ENCODE measurements at places on chromosomes 7 and 10.

DNA sequence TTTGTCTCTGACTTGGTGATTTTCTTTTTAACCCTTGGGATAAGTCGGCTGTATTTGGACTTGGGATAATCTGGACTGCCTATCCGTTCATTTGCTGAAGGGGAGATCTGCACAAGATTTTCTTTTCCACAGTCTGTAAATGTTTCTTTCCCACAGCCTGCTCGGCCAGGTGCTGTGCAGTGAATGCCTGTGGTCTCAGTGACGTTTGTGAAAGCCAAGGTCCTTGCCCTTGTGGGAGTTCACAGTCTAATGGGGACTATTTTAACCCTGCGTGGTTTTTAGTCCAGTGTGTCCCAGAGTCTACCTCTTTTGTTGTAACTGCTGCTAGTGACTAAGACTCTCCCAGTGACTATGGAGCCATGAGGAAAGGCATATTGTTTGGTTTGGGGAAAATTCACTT, 8.9 kb downstream of the PNLIP start:
- DNase-seq, result no peak

DNA sequence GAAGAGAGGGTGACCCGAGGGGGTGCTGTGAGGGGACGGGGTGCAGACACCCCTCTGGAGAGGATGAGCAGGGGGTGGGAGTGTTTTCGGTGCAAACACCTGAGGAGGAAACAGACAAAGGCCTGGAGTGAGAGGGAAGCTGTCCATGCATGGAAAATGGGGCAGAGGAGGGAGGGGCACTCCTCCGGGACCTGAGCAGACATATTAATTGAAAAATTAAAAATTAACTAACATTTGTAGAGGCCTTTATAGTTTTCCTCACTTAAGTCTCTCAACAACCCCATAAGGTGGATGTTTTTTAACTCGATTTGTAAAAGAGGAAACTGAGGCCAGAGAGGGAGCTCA, 1.2 kb downstream of the VPS37D start:
- DNase-seq, result no peak

GRCh38 chr10:14904316-14904732, 25.7 kb downstream of the SUV39H2 start:
- DNase-seq, result no peak

DNA sequence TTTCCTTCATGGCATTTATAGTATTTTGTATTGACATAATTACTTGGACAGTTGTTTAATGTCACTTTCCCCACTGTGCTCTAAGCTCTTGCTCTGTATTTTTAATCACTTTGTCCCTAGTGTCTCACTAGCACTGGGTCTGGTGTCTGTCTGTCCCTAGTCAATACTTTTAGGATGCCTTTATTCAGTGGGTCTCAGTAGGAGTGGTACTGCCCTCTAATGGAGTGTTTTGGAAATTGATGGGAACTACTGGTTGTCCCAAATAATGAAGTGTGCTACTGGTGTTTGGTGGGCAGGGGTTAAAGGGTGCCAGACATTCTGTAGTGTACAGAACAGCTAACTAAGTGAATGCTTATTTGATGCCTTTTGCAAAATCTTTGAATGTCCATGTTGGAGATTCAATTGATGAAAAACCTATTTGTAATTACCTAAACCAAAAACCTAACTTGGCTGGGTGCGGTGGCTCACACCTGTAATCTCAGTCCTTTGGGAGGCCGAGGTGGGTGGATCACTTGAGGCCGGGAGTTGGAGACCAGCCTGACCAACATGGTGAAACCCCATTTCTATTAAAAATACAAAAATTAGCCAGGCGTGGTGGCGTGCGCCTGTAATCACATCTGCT, 33.3 kb downstream of the CDK14 start:
- DNase-seq, result no peak

DNA sequence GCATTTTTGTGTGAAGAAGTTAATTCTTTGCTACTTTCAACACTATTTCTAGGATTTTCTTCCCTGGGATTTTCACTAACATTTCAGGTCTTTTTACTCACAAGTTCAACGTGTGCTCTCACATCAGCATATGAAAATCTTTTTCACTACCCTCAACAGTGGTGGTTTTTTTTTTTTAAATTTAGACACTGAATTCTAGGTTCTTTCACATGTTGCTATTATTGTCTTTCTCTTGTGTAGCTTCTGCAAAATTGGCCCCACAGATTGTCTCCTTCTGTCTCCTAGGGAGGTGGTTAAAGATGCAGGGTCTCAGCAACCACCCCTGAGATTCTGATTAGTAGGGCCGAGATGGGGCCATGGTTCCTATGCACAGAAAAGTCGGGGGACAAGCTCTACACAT, 165.0 kb upstream of the GPR26 start:
- no peak for DNase-seq

DNA sequence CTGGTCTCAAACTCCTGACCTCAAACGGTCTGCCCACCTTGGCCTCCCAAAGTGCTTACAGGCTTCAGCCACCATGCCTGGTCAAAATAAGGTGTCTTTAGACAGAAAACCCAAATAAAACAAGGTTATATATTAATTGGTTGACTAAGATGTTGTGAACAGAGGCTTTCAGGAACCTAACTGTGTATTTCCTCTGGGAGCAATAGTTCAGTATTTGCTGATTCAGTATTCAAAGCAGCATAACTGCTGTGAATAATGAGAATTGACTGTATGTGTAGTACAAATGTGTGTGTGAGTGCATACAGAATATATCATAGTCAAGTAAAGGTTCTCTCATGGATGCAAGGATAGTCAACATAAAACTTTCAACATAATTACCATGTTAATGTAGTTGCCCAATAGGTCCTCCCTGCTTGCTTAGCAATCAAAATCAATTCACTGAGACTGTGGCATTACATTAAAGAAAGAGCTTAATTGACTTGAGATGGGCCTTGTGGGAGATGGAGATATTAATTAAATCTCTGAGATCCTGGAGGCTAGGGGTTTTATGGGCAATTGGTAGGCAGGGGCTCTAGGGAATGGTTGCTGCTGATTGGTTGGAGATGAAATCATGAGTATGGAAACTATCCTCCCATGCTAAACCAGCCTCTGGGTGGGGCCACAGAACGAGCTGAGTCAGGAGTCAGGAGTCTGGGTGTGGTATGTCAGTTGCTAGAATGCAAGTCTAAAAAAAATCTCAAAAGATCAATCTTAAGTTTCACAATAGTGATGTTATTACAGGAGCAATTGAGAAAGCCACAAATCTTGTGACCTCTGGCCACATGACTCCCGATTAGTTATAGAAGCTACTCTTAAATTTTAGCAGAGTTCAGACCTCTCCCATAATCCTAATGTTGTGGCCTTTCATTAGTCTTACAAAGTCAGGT, 162.7 kb downstream of the AKR1D1 start:
- no peak for DNase-seq

DNA sequence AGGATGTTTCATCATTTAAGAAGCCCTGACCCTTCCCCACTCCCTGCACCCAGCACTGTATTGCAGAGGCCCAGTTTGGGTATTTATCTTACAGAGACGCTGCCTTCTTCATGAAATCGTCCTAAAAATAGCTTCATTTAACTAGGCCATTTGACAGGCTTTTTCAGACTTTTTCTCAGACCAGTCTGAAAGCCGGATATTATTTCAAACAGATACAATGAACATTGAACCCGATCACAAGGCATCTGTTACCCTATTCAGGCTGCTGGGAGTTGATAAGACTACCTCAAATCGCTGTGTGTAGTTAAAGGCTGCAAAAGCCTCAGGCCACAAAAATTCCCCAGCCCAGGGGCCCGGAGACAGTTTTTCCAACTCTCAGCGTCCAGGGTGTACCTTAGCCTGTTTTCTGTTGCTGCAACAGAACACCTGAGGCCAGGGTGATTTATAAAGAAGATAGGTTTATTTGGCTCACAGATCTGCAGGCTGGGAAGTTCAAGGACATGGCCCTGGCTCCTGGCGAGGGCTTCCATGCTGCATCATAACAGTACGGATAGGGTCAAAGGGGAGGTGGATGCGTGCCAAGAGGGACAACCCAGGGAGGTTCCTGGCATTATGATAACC, 130.7 kb upstream of the SH2B2 start:
- DNase-seq, result no peak

DNA sequence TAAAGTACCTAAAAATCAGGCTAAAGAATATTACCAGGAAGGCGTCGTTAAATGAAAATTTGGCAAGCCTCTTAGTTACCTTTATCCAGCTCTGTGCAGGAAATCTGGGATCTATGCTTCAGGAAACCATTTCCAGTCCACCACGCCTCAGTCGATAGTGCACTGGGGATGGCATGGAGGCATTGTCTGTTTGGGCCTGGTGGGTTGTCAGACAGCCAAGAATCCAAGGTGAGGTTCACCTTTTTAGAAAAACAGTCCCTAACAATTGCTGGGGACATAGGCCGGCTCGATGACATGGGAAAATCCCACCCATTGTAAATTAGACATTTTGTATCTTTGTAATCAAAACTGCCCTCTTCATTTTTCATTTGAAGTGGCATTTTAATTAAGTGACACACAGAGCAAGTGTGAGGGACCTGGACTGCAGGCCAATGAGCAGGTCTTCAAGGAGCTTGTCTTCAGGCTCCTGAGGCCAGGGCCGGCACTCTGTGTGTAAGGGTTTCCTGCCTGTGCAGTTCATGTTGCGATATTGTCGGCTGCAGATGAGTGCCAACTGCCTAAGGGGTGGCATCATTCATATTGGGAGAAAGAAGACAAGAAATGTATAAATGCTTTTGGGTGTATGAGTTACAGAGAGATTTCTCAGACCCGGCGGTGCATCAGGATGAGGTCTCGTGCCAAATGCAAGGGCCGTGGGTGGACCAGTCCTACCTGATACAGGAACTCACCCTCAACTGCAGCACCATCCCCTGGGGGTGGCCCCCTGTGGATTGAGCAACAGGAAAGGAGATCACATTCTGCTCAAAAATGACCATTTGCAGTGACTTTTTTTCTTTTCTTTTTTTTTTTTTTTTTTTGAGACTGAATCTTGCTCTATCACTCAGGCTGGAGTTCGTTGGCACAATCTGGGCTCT, 80.8 kb downstream of the PTPRE start:
- DNase-seq, result no peak

DNA sequence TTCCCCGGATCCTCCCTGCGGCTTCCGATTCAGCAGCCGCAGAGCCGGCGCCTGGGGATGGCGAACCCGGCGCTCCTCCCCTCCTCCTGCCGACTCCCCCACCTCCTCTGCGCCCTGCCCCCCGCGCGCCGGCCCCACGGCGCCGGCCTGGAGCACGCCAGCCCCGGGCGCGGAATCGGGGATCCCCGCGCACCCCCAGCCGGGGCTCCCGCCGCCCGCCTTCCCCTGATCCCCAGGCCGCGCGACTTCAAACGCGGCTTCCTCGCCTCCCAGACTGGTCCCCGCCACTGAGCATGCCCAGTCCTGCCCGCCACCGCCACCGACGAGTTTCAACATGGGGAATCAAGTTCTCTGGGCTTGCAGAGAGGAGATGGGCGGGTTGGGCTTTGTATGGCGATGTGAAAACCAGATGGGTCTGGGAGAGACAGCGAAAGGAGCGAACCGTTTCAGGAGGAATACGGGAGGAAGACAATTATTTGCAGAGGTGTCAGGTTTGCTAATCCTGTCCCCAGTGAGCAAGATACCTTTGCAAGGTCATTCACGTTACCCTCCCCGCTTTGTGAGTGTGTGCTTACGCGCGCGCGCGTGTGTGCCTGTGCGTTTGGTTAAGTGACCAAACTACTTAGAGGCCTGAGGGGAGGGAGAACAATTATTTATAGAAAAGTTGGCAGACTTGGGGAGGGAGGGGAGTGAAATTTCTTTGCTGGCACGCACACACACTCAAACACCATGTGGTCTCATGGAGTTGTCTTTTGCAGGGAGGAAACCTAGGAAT, at the start of gene PANK1:
PANK1 (minus strand) TSS at position 276 of the 775 bp plus-strand sequence. CDS start 351 bp downstream, outside the sequence.
- peak; percentile 57 for DNase-seq

- DNase-seq, result no peak
Observed at GRCh38 chr10:113849946-113850345, 3.9 kb downstream of the DCLRE1A start.

GRCh38 chr7:34133356-34133982, 228.1 kb downstream of the BMPER start:
- no peak for DNase-seq

DNA sequence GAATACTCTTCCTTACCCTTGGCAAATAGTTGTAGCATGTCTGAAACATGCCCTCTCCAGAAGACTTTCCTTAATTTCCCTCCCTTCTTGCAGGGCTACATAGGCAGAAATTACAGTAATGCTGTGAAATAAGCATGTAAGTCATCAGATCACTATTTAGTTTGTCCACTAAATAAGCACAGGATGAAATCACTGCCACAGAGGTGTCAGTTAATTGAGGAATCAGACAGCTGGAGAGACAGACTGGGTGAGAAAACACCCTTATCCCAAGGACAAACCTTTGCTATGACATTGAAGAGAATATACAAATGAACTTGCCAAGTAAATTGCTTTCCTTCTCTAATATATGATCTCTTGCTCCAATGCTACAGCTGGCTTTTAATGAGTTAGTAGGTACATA, 129.3 kb downstream of the CHRM2 start:
- no peak for DNase-seq

- no peak for DNase-seq
Observed at GRCh38 chr7:123343611-123344010, 143.8 kb upstream of the SLC13A1 start.

DNA sequence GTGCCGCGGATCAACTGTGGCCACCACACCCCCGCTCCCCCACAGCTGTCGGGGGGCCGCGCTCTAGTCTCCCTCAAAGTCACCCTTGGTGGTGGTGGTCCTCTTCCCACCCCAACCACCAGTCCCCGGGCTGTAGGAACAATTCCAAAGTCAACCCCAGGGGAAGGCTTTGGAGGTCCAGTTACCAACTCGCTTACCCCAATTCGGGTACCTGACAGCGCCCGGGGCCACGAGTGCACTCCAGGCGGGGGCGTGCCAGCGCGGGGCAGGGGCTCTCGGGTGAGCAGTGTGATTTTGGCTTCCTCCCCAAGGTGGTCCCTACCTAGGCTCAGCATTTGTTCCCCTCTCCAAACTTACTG, 584 bp upstream of the ZMIZ1 start:
- DNase-seq, result no peak

DNA sequence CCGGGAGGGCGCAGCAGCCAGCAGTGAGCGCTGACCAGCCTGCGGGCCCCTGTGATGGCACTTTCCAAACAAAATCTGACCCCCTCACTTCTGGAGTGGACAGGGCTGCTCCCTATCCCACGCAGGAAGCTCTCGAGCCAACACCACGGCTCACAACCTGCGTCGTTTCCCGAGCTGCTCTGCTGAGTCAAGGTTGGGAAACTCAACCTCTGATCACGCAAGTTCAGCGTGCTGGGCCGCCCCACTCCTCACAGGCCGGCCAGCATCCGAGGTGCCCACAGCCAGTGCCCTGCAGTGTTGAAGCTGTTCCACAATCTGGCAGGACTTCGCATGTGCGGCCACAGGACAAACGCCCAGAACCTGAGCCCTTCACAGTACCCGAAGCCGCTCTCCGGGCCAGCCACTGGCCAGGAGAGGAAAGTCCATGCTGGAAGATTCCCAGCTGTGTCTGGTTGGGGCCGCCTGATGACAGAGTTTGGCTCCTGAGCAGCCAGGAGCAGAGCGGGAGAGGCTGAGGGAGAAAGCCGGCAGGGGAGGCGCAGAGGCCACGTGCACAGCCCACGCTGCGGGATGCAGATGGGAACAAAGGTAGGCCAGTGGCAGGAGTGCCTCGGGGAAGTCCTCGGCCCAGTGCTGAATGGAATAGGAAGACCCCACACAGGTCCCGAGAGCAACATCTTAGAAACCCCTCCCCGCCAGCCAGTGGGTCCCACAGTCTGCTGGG, 263.3 kb upstream of the TCERG1L start:
- DNase-seq, result no peak

Data from uterus (tissue), 4 donors.